Mesenchymal stem cell (in vitro differentiated cells and primary cell): ENCODE measurements at places on chromosomes 16 and 17.

- DNase-seq: peak; percentile 95
Measured at GRCh38 chr17:42311240-42312034, 23.1 kb downstream of the STAT5A start.

DNA sequence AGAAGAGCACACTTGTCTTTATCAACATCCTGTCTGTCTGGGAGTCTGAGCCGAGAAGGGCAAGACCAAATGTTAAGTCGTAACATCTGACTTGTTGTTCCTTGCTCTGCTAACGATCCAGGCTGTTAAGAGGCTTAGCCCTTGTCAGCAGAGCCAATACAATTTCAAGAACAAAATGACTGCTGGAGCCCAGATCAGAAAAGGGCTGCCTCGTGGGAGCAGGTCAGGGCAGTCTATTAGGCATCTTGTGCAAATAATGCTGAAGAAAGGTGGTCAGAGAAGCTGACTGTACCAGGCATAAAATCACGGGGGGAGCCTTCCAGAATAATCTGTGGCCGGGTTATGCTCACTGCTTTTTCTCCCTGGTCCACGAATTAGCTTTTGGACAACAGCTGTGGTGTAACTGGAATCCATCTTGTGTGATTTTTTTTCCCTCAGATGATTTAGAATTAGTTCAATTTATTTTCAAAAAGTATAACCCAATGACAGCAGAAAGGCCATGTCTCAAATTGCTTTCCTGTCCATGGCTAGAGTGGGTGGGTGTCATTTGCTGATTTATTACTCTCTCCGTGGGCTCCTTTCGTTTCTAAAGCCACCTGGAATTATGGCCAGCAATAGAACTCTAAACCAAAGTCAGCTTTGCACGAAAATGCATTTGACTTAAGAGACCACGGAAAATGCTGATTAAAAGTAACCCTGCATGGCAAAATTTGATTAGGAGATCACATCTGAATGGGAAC, 221.1 kb upstream of the HSBP1 start:
- peak; percentile 7 for DNase-seq

DNA sequence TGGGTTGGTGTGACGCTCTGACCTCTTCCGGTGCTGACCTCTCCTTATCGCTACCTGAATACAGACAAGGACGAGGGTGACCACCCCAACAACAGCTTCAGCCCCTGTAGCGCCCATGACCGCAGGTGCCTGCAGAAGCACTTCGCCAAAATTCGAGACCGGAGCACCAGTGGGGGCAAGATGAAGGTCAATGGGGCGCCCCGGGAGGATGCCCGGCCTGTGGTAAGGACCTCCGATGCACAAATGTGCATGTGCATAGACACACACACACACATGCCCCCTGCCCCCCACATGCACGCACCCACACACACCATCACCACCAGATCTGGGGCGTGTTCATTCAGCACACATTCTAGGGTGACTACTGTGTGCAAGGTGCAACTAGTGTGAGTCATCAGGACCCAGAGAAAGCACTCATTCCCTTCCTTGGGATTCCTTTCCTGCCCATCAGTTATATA, 9.7 kb downstream of the IGFBP4 start:
- no peak for DNase-seq

- DNase-seq: peak; percentile 47
Measured at GRCh38 chr17:61064087-61064951, 335.3 kb upstream of the TBX2 start.

DNA sequence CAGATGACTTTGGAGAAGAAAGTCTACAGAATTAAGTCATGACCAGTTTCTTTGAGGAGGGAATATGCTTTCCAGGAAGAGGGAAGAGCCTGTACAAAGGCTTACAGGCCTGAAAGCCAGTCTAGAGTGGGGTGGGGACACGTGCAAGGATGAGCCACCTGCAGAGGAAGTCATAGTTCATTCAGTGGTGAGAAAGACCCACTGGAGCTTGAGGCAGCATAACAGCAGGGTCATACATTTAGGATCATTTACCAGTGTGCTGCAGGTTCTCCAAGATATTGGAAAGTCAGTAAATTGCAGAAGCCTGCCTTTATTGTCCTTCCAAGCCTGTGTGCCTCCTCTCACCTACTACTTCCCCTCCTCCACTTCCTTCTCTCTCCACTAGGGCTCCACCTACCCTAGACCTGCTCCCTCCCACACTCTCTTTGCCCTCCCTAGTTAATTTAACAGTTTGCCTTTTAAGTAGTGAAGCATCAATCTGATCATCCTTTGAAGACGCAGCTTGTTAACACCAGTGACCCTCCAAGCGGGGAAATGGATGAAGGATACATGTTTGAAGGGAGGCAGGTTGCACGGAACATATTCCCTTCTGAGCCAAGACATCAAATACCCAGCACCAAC, 40.2 kb downstream of the CDRT15 start:
- DNase-seq: no peak

DNA sequence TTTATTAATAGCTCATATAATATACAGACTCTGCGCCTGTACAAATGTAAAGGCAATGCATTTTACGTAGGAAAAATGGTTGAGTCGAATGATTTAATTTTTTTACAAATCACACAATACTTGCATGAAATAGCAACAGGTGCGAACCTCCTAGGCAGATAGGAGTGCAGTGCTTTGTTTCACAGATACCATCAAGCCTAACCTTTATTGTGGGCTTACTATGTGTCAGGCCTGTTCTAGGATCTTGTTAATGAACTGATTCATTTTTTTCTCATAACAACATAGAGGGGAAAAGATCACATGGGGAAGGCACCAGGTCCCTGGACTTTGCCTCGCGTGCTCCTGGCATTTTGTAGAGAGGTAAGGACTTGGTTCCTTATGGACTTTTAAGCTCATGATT, 107.8 kb downstream of the PRKCB start:
- no peak for DNase-seq

- no peak for DNase-seq
Measured at GRCh38 chr16:57297856-57298255, 13.4 kb upstream of the PLLP start.

DNA sequence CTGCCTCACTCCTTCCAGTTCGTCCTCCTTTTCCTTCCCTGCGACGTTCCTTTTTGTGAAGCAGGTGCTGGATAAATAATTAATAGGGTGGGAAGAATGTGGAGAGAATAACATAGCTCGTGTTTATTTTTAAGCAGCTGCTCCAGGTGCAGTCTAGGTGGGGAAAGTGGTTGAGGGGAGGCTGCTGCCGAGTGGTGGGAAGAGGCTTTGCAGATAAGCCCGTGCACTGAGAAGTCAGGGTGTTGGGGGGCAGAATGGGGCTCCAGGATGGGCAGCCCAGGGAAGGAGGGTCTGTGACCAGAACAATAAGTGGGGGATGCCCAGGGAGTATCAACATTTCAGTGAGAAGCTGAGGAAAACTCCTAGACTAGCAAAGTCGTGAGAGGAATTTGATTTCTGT, 300.5 kb downstream of the CPPED1 start:
- DNase-seq: no peak

DNA sequence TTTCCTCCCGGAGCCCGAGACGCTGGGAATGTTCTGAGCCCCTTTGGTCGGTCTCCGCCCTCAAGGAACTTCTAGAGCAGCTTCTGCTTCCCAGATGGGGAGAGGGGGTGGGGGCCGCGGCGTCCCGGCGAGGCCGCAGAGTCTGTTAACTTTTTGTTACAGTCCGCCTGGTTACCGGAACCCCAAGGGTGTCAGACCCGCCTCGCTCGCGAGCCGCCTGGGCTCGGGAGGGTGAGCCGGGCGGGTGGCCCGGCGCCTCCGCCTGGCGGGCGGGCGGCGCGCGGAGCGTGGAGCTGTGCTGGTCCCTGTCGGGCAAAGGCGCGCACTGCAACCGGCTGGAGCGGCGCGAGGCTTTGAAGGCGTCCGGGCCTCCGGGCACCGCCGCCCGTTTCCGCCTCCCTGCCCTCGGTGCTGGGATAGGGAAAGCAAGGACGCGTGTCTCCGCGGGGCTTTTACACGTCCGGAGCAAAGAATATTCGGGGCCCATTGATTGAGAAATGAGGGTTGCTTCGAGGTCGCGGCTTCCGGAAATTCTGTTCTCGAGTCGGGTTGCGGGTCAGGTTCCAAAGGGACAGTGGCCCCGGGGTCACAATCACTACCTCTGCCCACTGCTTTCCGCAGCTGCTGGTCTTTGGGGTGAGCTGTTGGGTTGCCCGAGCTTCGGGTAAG, 1.7 kb downstream of the HS3ST3B1 start:
- peak; percentile 86 for DNase-seq

DNA sequence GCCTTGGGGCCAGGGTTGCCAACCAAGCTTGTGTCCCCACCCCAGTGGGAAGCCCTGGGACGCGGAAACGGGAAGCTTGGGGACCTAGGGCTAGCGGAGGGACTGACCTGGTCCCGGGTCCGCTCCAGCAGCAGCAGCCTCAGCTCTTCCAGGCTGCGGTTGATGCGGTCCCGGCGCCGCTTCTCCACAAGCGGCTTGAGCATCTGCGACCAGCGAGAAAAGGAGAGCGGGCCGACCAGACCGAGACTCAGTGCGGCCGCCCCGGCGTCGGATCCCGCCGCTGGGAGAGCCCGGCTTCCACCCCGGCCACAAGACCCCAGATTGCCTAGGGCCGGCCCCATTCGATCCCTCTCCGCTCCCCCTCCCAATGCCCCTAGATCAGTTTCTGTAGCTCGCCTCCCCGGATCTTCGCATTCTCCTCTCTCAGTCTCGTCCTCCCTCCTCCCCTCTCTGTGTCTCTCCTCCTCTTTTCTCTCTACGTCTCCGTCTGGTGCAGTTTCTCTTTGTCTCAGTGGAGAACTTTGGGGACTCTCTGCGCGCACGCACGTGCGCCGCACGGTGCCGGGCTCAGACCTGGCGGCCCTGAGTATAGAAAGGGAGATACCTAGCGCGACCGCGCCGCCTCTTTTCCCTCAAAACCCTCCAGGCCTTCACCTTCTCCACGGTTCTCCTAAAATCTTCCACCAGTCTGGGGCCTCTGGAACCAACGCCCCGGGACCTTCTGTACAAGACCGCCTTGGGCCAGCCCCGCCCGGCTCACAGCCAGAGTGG, 797 bp downstream of the HES7 start:
- DNase-seq: peak; percentile 68

- no peak for DNase-seq
Measured at GRCh38 chr17:49670641-49671040, 7.3 kb downstream of the SPOP start.

DNA sequence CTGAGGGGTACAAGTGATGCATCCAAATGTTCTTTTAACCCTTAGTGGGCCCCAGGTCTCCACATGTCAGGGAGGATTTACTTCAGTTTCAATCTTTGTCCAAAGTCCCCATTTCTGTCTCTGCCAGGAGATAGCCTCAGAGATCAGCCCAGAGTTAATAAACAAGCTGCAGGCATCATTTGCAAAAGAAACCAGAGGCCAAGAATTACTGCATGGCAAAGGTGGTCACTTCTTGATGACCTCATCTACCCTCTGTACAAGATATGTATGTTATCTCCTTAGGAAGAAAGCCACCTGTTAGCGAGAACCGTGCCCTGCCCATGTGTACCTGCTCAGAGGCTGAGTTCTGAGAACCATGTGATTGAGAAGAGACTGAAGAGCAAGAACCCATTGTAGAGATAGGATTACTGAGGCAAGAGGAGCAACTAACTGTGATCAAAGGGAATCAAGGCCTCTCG, 40.3 kb downstream of the SALL1 start:
- no peak for DNase-seq

DNA sequence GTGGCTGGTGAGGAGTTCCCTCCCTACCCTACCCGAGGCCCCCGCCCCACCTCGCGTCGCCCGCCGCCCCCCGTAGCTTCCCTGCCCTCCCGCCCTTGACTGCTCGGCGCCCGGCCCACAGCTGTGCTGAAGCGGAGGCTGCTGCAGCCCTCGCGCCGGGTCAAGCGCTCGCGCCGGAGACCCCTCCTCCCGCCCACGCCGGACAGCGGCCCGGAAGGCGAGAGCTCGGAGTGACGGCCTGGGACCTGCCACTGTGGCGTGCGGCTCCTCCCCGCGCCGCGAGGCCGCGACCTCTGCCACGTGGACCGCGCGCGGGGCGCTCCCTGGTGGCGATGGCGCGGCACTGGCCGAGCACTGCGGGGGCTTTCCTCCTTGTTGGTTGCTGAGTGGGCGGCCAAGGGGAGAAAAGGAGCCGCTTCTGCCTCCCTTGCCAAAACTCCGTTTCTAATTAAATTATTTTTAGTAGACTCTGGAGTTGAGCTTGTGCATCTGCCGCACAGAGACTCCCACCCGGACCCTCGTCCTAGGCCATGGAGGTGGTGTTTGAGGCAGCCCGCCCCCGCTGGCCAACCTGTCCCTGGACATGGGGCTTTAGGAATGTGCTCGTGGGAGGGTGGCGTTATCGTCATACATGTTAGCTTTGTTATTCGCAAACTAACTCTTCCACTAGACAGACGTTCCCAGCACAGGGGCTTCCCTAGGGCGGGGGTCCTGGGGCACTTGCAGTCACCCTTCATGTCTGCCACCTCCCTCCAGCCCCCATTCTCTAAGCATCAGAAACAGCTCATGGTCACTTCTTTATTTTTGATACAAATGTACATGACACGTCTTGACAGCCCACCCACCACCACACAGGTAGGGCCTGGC, 4.4 kb downstream of the TP53I13 start:
- peak; percentile 74 for DNase-seq
